ENCODE measurements at places on chromosomes 6 and 20. TPM values are rescaled to one million over a fixed set of nuclear protein-coding genes. Genes with fewer than 3 reads are reported as not detected.
A peak's percentile ranks its signal among the peaks of the same experiment; 100 is the strongest.

HLA-DRB1 gene
- total RNA-seq, result 267 TPM

DNA sequence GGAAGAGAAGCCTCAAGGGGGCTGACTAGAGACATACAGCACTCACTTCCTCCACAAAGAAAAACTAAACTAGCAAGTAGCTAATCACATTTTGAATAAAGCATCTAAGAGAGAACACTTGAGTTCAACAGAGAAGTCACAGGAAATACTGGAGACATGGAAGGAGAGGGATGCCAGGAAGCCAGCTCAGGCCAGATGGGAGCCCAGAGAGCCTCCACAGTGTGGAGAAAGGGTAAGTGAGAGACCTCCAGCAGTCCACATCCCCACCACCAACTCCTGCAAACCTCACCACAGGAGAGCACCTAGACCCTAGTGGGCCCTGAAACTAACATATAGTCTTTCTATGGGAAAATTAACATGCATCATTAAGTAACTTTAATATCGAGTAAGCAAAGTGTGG is 79.2 kb downstream of the EPM2A start:
- DNase-seq, result no peak

BEND6 gene
- total RNA-seq, result 0.72 TPM

GRCh38 chr6:84772428-84773132 is 8.2 kb upstream of the TBX18 start:
- peak; percentile 33 for DNase-seq

DNA sequence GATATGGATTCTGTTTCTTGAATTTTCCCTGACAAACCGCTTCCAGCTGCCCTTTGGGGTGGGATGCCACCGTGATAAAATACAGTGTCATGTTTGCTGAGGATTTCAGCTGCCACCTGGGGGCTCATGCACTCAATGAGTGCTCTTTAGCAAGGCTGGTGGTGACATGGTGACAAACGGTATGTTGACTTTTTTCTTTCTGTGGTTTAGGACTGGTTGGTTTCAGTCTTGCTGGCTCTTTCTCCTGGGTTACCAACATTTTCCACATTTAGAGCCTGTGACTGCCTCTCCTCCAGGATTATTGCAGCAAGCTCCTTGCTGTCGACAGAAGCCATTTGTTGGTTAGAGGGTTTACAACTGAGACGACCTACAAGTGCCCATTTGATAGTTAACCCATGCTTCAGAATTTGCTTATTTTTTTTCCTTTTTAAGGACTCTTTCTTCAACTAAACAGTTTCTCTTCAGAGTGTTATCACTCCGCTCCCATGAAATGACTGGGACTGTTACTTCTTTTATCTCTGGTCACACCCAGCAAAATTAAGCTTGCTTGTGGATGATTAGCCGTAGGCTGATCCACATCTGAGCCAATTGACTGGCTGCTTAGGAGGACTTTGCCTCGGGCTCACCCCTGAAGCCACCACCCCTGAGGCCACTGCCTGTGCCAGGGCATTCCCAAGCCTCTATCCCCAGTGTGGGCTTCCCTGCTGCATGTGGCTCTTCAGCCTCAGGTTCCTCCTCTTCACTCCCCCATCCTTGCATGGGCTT is 48.4 kb upstream of the CDYL start:
- no peak for DNase-seq

DNA sequence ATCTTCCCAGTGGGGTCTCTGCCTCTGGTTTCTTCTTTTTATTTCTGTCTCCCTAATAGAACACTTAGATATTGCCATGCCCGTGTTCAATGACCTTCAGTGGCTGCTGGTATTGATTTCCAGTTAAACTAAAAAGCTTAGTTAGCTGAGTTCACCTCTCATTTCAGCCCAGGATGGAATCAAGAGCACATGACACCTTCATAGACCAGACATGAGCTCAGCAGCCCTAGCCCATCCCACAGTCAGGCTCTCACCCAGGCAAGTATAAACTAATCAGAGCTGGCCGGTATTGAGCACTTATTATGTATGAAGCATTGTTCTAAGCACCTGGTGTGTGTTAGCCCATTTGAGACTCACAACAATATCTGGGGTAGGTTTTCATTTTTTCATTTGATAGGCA is 33.7 kb upstream of the PLEKHG1 start:
- no peak for DNase-seq
